Activated CD8-positive, alpha-beta memory T cell treated with anti-CD3 and anti-CD28 coated beads, Interleukin-2, amount 50 U/mL, for 4 hours (primary cell): ENCODE measurements at places on chromosomes 3 and 15.

- DNase-seq, result no peak
These were observed 47.8 kb downstream of the CCDC54 start for GRCh38 chr3:107425033-107425432.

GRCh38 chr3:40247714-40248454 lies 61.6 kb upstream of the EIF1B start:
- DNase-seq, result no peak

GRCh38 chr3:151347432-151347831 lies 18.1 kb upstream of the P2RY13 start:
- DNase-seq, result no peak

- no peak for DNase-seq
These were observed 48.1 kb downstream of the CFAP20DC start for GRCh38 chr3:59001675-59002074.

DNA sequence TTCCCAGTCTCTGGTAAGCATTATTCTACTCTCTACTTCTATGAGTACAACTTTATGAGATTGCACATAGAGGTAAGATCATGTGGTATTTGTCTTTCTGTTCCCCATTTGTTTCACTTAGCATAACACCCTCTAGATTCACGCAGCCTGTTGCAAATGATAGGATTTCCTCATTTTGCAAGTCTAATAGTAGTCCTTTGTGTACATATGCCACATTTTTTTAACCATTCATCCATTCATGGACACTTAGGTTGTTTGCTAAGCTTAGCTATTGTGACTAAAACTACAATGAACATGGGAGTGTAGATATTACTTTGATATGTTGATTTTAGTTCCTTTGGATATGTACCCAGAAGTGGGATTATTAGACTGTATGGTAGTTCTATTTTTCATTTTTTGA lies 717.9 kb upstream of the ALCAM start:
- DNase-seq, result no peak
